ENCODE measurements at places on chromosomes 6 and 20. TPM values are rescaled to one million over a fixed set of nuclear protein-coding genes. Genes with fewer than 3 reads are reported as not detected.

The NCOA3 gene
- total RNA-seq = 23.1 TPM

The BPI gene
- not detected for total RNA-seq

The CDH4 gene
- total RNA-seq = 4.8 TPM

The WFDC9 gene
- total RNA-seq = not detected

The WASF1 gene
- 13.2 TPM for total RNA-seq

The TAP2 gene
- total RNA-seq = 27.7 TPM

The SPO11 gene
- not detected for total RNA-seq

The HLA-DRA gene
- total RNA-seq = 0.17 TPM

The DLL1 gene
- total RNA-seq = 5.6 TPM

The PCED1A gene
- total RNA-seq = 36.0 TPM

GRCh38 chr6:94130478-94130877 lies 711.1 kb upstream of the EPHA7 start:
- DNase-seq = no peak

DNA sequence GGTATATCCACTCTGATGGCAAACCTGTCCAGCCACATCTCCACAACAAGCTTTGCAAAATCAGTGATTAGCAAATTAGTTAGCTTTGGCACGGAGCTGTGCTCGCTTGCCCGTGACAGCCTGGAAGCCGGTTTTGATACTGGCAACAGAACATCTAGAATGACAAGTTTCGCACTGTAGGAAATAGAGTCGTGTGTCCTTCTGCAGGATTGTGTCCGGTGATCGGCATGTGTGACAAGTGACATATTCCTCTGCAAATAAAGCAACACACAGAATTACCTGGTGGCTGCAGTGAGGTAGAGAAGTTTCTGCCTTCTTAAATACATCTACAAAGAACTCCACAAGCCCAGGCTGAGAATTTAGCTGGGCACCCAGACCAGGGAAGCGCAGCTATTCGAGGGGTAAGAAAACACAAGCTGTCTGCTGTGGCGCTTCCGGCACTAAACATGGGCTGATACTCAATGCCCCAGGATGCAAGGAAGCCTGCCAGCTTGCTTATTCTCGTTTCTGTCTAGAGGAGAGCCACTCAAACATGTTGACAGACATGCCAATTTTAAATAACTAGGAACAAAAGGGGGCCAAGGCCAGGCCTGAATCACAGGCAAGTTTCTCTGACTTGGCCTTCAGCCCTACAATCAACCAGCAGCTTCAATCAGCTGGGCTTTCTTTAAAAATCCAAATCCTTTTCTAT lies 22.2 kb downstream of the EIF2S2 start:
- no peak for DNase-seq

GRCh38 chr6:157943249-157943963 lies 38.3 kb upstream of the SYNJ2 start:
- no peak for DNase-seq

DNA sequence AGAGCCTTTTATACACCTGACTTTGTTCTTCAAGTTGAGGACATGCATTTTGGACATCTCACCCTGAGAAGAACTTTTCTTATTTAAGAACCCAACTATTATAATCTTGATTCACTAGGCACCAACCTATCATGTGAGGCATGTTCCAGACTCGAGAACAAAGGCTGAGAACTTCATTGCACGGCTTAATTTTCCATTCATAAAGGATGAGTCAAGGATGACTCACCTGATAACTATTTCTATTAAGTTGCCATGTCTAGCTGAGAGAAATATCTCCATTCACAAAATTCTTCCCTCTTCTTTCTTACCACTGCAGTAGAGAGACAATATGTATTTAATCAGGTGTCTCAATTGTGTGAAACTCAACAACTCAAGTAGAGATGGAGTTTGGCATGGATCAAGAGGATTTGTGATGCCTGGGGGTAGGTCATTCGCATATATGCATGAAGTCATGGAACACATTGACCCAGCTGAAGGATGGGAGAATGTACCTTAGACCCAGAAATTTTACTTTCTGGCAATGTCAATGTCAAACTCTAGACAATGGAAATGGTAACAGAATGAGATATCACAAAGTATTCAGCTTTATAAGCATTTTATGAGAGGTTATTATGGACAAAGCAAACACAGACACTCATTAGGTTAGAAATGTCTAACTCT lies 208.7 kb upstream of the PRND start:
- DNase-seq = peak; percentile 91

- DNase-seq = no peak
Observed at GRCh38 chr20:41223112-41223511, 85.8 kb downstream of the PLCG1 start.

DNA sequence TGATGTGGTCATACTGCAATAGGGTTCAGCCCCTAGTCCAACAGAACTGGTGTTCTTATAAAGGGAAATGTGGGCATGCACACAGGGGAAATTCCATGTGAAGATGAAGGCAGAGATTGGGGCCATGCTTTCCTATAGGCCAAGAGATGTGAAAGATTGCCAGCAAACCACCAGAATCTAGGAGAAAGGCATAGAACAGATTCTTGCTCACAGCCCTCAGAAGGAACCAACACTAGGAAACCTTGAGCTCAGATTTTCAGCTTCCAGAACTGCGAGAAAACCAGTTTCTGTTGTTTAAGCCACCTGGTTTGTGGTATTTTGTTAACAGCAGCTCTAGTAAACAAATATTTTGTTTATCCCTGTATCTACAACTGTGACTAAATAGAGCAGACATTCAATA lies 197.6 kb upstream of the CITED2 start:
- DNase-seq = no peak

DNA sequence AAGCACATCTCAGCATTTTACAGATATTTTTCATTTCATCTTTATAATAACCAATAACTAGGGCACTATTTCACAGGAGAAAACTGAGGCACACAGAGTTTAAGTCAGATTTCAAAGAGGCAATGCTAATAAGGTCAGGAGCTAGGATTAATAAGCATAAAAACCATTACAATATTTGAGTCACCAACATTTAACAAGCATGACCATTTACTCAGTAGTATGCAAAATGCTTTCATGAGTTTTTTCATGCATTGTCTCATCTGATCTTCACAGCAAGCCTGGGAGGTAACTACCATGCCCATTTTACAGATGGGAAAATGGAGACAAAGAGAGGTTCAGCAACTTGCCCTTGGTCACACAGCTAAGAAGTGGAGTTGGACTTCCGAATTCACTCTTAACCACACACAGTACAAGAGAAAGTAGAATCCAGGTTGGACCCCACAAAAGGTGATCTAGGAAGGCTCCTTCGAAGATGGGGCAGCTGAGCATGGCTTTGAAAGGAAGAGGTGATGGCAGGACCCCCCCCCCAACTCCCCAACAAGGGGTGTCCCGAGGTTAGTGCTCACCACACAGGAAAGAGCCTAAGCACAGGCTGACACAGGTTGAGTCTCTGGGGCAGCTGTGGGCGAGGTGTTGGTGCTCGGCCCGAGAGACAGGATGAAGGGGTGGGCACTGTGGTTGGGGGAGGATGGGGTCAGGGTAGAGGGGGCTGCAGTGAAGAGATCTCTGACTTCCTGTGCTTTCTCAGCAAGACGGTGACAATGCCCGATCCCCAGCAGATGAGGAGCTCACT lies 108.8 kb downstream of the PREX1 start:
- no peak for DNase-seq

GRCh38 chr6:71383476-71383875 lies 94.9 kb downstream of the OGFRL1 start:
- no peak for DNase-seq

GRCh38 chr6:71855406-71855805 lies 30.9 kb upstream of the RIMS1 start:
- DNase-seq = no peak

DNA sequence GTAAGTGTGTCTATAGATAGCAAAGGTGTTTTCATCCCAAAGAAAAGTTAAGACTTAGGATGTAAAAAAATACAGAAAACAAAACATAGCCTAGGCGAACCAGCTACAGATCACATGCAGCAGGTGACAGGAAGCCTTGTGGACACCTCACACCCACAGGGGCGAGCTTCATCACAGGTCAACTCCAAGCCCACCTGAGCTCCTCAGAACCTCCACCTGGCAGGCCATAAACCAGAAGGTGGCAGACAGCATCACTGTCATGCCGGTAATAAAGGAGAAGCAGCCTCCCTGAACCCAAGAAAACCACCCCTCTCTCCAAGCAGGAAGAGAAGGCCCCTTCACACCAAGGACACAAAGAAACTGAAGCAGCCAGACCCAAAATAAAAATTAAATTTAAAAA lies 1.0 kb downstream of the RALGAPA2 start:
- no peak for DNase-seq

DNA sequence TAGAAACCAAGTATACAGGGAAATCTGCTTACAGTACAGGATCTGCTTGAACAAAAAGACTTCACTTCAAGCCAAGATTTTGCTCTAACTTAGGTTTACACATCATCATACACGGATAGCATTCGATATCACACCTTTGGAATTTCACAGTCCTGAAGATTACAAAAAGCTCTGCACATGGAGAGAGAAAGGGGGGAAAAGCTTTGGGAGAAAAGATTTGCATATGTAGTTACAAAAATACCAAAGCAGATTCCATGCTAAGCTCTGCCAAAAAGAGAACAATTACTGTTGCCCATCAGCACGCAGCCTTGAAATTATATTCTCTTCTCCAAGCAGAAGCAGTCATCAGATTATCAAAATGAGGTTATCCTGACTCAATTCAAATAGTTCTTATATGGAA lies 62.0 kb downstream of the HIVEP2 start:
- DNase-seq = peak; percentile 89

- no peak for DNase-seq
Observed at GRCh38 chr20:9145142-9145541, 76.3 kb downstream of the PLCB4 start.

DNA sequence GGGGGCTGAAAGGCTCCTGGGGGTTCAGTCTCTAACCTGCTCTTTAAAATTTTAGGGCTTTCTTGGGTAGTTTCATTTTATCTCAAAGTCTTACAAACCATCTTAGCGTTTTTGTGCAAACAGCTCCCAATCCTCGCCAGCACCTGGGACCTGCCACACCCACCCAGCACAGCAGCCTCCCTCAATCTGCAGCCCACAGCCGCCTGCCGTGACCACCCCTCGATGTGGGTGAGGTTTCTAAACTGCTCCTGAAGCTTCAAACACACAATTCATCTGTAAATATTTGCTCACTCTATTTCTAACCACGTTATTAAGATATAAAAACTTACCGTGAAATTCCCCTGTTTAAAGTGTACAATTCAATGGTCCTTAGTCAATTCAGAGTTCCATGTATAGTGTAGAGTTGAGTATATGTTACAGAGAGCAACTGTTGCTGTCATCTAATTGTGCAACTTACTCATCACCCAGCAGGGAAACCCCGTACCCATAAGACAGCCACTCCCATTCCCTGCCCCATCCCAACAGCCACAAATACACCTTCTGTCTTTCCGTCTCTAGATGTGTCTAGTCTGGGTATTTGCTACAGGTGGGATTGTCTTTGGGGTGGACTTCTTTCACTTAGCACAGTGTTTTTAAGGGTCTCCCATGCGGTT lies 381.0 kb downstream of the TAF4 start:
- no peak for DNase-seq

GRCh38 chr20:4999788-5000187 lies 1.5 kb downstream of the SLC23A2 start:
- DNase-seq = no peak
